ENCODE measurements at places on chromosomes 5 and 9.

- no peak for DNase-seq
These were observed 347.3 kb downstream of the KDM4C start for GRCh38 chr9:7105095-7105494.

- DNase-seq: no peak
These were observed 178.7 kb downstream of the SNCAIP start for GRCh38 chr5:122490718-122491117.

DNA sequence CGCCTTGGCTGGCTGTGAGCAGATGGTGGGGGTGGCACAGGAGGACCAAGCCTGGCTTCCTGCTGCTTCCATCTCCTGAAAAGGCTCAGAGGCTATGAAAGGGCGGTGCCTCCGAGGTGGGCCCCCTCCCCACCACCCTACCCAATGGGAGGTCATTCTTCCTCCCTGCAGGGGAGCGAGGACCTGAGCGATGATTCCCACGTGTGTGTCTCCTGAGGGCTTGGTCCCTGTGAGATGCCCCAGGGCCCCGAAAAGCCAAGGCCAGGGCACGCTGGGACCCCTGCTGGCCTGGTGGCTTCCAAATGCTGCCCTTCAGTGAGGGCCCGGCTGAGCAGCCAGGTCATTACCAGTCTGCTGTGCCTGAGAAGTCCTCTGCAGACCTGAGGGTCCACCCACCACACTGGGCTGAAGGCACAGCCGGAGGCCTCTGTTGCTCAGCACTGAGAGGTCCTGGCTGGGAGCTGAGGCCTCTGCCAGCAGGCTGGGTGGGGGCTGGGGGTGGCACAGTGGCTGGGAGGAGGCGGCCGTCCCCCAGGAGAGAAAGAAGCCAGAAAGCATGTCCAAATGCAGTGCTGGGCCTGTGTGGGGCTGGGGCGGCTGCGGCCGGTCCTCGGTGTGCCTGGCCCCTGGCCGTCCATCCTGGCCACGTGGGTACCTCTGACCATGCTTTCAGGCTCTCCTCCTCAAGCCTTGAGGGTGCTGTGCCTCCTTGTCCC is 14.0 kb upstream of the SLC6A19 start:
- DNase-seq: no peak

GRCh38 chr9:126698251-126698650 is 84.5 kb downstream of the LMX1B start:
- DNase-seq: no peak

- DNase-seq: no peak
These were observed 26.2 kb upstream of the ACOT12 start for GRCh38 chr5:81420039-81420667.

GRCh38 chr9:27337833-27338526 is 41.0 kb upstream of the EQTN start:
- no peak for DNase-seq

DNA sequence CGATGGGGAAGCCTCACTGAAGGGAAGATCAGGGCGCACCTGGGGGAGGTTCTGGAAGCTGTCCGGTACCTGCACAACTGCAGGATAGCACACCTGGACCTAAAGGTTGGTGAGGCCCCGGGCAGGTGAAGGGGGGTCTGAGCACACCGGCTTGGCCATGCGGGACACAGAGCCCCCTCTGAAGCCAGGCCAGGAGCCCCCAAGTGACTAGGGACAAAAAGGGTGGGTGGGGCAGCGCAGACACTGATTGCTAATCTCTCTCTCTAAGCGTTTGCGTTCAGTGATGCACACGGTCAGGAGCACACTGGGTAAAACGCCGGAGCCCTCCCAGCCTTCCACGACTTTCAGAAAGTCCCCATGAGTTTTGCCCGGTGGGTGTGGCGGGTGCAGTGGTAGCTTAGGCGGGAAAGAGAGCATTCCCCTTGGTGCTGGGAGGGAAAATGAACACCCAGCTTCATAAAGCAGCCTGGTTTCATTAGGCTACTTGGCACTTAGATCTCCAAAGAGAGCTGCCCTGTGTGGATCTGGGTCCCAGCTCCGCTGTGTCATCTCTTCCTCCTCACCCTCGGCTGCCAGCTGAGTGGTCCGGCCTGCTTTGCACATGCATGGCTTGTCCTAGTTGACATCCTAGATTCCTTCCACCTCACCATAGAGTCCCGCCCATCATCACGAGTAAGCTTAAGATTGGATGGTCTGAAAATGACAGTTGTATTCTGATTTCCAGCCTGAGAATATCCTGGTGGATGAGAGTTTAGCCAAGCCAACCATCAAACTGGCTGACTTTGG is 74.2 kb upstream of the OTULINL start:
- DNase-seq: no peak

DNA sequence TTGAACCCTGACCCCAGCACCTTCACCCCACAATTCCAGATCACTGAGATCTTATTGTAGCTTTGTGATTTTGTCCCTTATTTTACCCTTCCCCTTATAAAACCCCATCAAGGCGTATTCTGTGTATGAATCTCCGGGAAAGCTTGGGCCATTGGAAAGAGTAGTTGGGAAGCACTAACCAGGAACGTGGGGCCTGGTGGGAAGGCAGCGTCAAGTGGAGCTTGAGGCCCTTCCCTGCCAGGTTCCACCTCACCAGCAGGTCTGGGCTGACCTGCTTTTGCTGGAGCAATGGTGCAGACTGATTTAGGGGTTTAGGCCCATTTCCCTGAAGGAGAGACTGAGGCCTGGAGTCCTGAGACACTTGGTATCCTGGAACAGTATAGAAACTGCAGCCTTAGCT is 9.3 kb downstream of the PHF2 start:
- DNase-seq: no peak

DNA sequence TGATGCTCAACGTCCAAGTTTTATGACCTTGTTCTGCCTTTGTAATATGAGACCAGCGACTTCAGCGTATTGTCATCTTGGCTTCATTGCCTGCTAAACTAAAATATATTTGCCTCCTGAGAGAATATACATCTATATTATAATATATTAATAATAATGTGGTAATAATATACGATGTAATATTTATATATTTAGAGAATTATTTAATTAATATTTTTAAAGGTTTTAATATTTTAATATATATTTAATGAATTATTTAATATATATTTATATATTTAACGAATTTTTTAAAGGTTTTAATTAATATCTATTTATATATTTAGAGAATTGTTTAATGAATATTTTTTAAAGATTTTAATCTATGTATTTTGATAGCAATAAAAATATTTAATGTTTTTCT is 700.7 kb downstream of the TAF11L14 start:
- no peak for DNase-seq

DNA sequence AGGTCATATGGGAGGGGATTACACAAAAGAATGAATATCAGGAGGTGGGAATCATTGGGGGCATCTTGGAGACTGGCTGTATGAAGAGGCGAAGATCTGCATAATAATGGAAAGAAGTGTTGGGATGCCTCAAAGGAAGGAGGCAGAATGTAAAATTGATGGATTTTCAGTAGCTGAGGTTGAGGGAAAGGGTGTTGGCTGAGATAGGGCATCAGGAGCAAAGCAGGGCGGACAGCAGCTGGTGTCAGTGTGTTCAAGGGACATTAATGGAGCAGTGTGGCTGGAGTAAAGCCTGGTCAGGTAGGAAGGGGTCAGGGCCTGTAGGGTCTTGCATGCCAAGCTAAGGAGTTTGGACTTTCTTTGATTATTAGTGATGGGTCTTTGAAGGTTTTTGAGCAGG is 65.2 kb upstream of the TNFAIP8 start:
- no peak for DNase-seq

GRCh38 chr5:87300744-87301143 is 33.1 kb downstream of the RASA1 start:
- no peak for DNase-seq

GRCh38 chr9:24590432-24590831 is 44.7 kb upstream of the IZUMO3 start:
- no peak for DNase-seq

- DNase-seq: no peak
These were observed 251.8 kb upstream of the RASA1 start for GRCh38 chr5:87015901-87016300.

DNA sequence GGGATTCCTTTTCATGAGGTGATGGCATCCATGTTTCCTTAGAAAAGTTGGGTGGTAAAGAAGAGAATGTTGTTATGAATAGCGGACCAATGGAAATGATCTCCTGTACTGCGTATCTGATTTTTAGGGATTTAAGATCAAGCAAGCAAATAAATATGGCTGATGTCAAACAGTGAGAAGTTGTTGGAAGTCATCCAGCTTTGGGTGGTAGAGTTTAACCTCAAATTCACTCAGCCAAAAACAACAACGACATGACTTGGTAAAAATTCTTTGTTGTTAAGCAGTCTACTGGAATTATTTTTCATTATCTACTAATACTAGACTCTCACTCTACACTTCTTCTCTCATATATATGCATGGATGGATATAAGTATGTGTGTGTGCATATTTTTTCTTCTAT is 426.5 kb downstream of the CTNND2 start:
- no peak for DNase-seq

DNA sequence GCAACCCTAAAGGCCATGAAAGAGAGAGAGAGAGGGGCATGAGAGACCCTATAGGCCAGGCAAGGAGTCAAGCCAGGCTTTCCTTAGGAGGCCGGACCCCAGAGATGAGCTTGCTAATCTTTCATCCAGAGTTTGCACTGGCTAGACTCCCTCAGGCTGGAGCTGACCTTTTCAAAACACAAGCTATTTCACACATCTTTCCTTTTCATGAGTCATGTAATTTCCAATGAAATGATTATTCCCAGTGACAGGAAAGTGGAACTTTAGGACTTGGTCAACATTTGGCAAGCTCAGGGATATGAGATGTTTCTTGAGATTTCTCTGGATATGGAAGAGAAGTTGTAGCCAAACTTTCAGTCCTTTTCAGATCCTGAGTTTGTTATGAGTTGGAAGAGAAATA is 117.7 kb downstream of the TARS1 start:
- DNase-seq: no peak

GRCh38 chr5:178991190-178992145 is 3.7 kb downstream of the GRM6 start:
- DNase-seq: no peak

DNA sequence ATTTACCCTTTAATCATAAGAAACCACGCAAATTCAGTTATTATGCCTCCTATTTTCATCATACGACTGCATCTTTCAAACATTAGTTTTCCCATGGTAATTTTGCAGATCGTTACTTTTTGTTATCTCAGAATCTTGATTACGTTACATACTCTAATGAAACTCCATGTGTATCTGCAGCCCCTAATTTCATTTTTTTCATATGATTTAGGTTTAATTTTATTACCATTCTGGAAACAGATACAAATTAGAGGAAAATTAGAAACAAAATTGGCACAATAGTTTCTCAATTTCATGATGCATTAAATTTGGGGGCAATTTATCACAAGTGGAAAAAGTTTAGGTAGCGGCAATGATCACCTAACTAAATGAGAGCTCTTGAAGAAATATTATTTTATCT is 52.3 kb downstream of the C9orf153 start:
- DNase-seq: no peak

- DNase-seq: no peak
These were observed 38.8 kb upstream of the RPL26L1 start for GRCh38 chr5:172920447-172920849.

DNA sequence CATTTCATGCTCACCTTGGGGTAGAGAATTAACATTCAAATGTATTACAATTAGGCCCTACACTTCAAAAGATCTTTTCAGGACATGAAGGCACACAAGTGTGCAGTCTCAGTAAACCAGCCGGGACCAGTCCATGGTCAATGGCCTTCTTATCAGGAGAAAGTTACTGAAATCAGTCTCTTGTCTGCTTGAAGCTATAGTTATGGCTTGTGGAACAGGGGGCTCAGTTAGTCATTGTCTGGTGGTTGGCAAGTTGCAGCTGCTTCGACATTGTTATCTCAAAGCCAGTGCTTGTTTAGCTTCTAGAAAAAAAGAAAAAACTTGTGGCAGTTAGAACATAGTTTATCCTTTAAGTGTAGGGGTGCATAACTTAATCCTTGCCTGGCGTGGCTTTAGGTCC is 213.1 kb upstream of the ACO1 start:
- DNase-seq: no peak

- DNase-seq: no peak
These were observed 21.0 kb upstream of the ARSB start for GRCh38 chr5:79005936-79006631.

DNA sequence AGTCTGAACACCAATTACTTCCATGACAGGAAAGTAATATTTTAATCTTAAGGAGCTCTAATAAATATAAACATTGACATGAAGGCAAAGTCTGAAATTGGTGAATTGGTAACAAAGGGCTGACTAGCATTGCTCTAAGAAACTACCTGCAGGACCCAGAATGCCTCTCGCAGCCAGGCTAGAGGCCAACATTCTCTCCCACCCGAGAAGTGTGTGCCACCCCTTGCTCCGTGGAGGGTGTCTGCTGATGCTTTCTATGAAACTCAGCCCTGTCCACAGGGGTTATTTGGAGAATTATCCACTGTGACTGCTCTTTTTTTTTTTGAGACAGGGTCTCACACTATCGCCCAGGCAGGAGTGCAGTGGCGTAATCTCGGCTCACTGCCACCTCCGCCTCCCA is 81.4 kb downstream of the USP20 start:
- DNase-seq: no peak

DNA sequence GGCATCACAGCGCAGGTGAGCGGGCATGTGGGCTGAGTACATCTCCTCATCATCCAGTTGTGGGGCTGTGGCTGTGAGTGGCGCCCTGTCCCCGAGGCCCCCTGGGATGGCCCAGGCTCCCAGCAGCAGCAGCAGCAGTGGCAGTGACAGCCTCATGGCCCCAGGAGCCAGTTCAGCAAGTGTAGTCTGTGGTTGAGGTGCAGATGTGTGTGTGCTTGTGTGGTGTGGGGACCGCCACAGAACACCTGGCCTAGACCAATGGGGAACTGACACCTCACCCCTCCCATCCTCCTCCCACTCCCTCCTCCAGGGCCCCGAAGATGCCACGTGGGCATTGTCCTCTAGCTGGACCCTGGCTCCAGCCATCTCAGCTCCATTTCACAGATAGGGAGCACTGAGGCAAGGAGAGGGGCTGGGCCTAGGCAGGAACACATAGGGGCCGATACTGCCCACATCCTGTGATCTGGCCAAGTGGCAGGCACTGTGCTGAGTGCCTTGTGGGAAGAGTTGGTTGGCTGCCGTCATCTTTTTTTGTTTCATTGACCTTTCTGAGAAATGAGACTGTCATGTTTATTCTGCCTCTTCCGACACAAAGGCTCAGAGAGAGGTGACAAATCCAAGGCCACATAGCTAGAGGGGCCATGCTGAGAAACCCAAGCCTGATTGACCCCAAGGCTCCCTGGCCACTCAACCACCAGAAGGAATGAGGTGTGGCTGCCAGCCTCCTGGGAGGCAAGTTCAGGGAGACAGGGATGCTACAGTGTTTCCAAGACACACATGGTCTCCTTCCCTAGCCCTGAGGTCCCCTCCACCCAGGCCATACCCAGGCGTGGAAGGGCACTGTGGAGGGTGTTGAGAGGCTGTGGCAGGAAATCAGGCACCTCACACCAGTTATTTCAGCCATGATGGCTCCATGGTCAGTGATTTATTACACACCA is at the start of gene MZB1:
Gene MZB1, minus strand, starts transcription at position 213 of the 938 bp plus-strand sequence. Its CDS starts 57 bp downstream, at position 156.
- no peak for DNase-seq

DNA sequence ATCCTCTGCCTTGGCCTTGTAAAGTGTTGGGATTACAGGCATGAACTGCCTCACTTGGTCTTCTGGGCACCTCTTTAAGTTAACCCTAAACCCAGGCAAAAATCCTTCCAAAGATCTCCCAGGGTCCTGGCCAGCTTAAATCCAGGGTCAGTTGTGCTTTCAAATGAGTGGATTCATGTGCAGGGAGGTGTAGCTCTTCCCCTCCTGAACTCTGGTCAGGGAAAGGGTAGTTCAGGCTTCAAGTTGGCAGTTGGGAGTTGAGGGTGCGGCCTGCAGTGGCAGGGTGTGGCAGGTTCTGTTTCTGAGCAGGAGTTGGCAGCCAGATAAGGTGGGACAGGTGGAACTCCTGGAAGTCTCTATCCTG is 3.6 kb downstream of the HNRNPAB start:
- no peak for DNase-seq

- peak; percentile 11 for DNase-seq
These were observed 13.4 kb upstream of the DELE1 start for GRCh38 chr5:141910271-141910673.

Measured in thyroid gland (tissue), 4 donors.